ENCODE measurements at places on chromosomes 1 and 21.

DNA sequence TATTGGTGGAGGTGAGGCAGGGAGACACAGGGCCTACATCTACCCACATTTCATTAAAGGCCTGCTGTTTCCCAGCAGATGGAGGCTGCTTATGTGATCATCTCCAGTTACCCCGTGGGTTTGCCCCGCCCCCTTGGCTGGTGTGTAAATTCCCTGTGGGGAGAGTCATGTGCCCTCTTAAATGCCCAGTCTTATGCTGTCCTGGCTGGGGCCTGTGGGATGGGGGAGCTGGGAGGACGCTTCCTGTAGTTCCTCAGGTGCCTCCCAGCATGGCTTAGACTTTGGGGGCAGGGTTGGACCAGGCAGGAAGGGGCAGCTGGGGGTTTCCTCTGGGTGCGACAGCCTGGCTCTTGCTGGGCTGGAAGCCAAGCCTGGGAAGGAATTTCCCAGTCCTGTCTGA, 15.5 kb upstream of the CITED4 start:
- peak; percentile 70 for DNase-seq

DNA sequence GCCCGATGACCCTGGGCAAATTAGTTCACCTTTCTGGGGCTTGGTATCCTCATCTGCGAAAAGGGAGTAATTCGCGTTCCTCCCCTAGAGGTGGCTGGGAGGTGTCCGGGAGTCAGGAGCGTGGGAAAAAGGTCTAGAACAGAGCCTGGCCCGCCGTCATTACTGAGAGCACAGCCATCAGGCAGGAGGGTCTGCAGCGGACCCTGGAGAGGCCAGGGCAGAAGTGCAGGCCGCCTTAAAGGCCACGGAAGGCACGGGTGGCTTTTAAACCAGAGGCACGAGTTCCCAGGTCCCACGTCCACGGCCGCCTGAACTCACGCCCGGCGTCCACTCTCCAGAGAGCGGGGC, 850 bp downstream of the PANK4 start:
- DNase-seq, result no peak

DNA sequence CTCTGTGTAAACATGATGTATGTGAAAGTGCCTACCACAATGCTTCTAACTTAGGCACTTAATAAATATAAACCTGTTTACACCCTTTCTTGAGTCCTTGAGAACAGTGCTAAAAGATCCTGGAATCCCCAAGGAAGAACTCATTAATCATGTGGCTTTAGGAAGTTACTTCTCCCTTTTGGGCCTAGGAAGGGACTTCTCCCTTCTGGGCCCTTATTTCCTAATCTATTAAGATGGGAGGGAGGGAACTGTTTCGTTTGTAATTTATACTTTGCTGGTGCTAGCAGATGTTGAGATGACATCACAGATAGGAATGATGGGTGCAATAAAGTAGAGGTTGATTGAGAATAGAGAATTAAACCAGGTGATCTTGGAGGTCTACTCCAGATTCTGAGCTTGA, 1.2 kb downstream of the BTF3L4 start:
- DNase-seq, result no peak

DNA sequence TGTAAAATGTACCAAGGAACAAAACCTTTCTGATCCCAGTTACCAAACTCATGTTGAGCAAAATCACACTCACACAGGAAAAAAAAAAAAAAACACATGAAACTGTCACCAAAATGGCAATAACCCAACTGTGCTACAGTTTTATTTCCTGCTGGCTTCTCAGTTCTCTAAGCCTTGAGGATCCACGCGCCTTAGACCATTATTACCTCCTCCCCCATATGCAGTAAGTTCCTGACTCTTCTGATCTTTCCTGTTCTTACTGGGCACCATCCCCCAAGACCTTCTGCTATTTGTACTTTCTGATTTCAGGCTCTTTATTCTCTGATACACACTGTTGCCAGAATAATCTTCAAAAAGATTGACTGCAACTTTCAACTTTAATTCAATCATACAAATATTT, 79.6 kb downstream of the SLC45A1 start:
- DNase-seq, result no peak

DNA sequence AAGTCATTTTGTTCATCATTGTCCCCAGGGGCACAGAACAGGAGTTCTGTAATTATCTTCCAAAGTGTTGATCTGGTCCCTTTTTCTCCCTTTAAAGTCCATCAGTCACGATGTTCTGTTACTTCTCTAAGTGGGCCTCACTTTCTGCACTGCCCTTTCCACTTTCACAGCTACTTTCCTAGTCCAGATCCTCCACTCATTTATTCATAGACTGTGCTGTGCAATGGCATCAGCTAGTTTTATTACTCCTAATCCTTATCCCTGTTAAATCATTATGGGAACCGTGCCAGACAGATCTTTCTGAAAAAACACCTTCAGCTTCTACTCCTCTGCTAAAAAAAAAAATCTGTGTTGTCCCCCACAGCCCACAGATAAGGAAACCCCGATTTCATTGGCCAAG, 64.0 kb upstream of the BCL10 start:
- no peak for DNase-seq

DNA sequence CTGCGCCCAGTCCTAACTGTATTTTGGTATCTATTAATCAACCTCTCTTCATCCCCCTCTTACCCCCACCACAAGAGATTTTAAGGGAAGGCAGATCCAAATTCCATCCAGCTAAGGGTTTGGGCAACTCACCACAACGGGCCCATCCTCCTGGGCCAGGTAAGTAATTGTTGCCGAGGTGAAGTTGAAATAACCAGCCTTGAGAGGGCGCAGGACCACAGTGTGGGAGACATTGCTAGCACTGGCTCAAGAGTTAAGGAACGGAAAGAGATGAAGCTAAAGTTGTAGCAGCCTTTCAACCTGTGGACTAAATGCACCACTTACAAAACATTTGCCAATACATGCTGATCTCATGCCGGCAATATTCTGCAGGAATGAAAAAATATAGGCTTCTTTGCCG, 5.9 kb downstream of the SSR2 start:
- DNase-seq, result no peak

DNA sequence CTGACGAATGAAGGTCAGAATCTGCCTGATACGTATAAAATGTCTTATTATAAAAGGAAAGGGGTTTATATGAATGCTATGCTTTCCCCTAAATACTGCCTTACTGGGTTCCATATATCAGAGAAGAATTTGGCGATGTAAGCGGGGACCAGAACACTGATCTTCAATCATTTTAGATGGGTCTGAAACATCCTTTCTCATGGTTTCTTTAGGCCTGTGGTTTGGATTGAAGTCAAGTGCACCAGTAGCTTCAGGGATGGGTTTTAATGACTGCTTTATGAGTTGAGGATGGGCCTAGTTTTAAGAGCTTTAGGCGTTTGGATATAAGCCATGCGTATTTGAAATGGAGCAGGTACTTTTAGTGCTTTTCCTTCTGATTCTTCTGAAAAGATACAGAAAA, 6.9 kb downstream of the FMN2 start:
- DNase-seq, result no peak

DNA sequence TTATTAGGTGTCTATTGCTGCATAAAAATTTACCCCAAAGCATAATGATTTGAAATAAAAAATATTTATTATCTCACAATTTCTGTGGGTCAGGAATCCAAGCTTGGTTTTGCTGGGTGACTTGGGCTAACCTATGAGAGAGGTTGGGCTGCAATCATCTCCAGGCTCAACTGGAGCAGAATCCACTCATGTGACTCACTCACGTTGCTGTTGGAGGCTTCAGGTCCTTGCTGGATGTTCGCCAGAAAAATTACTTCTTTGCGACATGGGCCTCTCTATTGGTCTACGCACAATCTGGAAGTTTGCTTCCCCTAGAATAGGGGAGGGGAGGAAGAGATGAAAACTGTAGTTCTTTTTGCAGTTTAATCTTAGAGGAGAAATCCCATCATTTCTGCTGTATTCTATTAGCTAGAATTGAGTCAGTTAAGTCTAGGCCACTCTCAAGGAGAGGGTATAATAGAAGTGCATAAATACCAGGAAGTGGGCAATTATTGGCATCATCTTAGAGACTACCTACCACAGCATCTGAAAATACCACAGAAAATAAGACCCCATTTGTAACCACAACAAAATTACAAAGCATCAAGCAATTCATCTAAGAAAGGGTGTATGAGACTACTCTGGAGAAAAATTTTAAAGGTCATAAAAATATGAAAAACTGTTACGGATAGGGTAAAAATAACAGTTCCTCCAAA, 5.7 kb upstream of the FASLG start:
- no peak for DNase-seq

- DNase-seq, result no peak
Observed at GRCh38 chr1:160069460-160070231, at the start of gene KCNJ10. KCNJ10 (minus strand) TSS chr1:160070160; CDS start chr1:160042532, 27,628 bp downstream.

DNA sequence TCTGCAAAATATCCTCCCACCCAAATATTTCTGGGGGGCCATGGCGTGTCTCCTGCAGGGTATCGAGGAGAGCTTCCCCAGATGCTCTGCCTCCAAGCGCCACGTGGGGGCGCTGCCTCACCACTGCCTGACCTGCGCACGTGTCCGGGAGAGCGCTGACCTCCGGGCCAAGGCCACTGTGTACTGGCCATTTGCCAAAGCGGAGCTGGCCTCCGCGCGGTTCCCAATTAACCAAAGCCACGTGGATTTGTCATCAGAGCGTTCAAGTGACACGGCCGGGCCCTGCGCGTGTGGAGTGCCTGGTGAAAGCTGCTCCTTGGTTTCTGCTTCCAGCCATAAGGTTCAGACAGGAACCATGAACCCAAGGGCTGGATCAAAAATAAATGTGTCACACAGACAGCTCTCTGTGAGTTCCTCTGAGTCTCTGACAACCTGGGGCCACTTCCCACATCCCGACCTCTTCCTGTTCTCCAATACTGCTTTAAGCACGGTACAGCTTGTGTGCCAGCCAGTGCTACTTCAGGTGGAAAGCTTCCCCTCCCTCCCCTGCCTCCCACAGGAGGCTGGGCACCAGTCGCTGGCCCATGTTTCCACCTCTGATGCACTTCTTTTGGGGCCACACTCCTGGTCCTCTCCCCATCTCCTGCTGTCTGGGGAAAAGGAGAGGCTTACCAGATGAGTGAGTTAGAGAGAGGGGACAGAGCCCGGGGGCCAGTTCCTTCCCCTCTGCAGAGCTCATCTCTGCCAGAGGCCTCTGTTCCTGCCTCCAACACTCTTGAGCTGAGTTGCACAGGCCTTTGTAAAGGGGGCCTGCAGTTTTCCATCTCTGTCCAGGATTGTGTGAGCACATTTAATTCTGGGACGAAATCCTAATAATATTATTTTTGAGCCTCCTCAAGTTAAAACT, 26.1 kb downstream of the ZP4 start:
- DNase-seq, result peak; percentile 77

DNA sequence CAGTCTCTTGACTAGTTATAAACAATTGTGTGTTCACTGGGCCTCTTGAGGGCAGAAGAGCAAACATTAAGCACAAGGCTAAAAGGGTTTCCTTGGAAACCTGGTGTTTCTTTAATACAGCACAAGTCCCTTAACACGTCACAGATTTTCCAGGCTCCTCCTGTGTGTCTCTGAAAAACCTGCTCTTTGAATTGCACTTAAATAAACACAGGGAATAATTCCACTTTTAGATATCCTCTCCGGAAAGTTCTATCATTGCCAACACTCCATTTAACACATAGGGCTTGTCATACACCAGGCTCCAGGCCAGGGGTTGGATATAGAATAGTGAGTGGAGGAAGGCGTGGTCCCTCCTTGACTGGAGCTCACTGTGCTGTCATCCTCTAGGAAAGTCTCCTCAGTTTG, 442.6 kb downstream of the DSCAM start:
- DNase-seq, result peak; percentile 82

- peak; percentile 51 for DNase-seq
Observed at GRCh38 chr1:36576118-36576517, 93.4 kb upstream of the CSF3R start.

All from left hindlimb (tissue), 1 donor.